ENCODE measurements at places on chromosomes 6 and 20.
A peak's percentile ranks its signal among the peaks of the same experiment; 100 is the strongest.

- DNase-seq = no peak
Measured at GRCh38 chr6:70651326-70651905, 16.3 kb upstream of the SMAP1 start.

GRCh38 chr20:56187534-56188165, 60.9 kb upstream of the MC3R start:
- peak; percentile 18 for DNase-seq

- DNase-seq = no peak
Measured at GRCh38 chr20:47747669-47748031, 37.6 kb downstream of the SULF2 start.

DNA sequence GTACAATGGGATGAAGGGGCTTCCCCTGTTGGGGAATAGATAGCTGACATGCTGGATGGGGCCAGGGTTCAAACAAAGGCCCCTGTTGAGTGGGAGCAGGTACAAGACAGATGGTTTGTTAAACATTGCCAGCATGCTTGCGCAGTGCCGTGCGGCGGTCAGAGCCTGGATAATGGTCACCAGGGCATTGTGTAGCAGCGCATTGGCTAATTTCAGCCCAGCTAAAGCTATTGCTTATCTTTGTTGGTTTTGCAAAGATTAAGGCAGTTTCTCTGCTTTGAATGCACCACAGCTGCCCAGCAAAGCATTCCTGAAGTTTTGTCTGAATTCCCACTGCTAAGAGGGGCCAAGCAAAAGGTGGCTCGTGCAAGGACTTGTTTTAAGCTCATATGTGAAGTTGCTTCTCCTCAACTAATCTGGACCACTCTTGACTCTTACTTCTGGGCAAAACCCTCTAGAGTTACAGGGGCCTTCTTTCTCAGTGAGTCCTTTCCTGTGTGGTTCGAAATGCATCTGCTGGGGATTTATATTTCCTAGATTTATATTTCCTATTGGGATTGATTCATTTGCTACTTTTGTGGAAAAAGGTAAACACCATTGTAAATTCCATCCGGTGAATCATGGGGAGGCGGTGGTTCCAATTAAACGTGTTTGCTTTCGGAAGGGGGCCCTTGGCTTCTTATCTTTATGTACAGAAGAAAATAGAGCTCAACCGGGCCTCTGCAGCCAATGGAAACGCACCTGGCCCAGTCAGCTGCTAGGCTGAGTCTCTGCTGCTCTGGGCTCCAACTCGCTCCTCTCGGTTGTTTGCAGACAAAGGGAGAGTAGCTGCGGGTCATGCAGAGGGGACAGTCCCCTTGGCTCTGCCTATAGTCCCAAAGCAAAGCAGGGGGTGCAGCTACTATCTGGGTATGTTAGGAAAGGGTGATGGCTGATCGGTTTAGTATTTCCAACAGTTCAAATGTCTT, 72.1 kb downstream of the FOXA2 start:
- no peak for DNase-seq

DNA sequence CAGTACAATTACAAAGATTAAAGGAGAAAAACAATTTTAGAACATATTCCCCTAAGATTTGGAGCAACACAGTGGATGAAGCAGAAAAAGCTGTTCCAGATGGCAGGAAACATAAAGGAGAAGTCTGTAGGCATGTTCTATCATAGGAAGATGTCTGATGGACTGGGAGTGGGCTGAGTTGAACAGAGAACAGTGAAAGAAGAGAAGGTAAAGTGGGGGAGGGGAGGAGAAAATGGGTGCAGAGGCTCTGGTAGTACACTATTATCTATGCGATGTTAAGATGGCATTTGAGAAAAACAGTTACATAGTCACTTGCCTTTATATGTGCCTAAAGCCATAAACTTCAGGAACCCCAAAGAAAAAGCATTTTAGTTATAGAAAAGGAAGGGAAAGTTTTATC, 4.2 kb upstream of the PHIP start:
- no peak for DNase-seq

DNA sequence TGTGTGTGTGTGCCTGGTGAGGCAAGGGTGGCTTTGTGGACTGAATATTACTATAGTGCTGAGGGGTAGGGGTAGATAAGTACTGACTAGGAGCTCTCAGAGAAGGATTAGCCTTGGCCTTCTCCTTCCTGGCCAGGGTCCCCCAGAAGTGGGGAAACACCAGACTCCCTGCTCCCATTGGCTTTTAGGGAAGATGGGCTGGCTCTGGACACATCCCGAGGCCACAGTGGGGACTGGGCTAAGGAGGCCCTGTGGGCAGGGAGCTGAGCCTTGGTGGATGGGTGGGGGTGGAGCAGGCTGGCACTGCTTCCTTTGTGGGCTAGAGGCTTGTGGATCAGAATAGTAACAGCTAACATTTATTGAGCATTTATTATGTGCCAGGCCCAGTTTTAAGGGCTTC, 3.1 kb downstream of the EPB41L1 start:
- DNase-seq = no peak

- peak; percentile 46 for DNase-seq
Measured at GRCh38 chr6:151763303-151763702, 44.2 kb upstream of the ESR1 start.

GRCh38 chr6:36688063-36688738, 9.4 kb upstream of the RAB44 start:
- peak; percentile 53 for DNase-seq

- peak; percentile 84 for DNase-seq
Measured at GRCh38 chr6:154301839-154302752, 54.5 kb downstream of the IPCEF1 start.

DNA sequence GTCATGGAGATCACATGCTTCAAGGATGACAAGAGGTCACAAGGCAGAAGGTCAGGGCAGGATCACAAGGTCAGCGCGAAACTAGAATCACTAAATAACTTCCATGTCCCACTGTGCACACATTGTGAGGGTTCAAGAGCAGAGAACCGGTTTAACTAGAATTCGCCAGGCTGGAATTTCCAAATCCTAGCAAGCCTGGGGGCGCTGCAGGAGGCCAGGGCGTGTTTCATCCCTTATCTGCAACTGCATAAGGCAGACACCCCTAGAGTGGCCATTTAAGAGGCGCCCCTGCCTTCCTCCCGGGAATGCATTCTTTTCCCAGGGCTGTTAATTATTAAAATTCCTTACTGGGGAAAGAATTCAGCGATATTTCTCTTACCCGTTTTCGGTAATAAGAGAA, 40.2 kb upstream of the SLC22A1 start:
- DNase-seq = no peak

DNA sequence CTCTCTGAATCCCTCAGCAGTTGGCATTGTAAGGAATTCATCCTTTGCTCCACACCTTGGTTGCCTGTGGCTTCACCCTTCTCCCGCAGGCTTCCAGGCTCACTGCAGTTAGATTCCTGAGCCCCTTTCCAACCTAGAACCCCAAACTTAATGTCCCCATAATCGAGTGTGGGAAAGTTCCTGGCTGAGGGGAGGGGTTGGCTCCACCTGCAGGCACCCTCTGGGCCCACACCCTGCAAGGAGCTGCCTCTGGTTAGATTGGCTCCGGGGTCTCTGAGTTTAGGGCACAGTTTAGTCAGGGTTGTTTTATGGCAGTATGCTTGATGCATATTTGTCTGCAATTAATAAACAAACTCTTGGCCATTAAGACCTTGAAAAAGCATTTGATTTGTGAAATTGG, 63.4 kb downstream of the MTHFD1L start:
- DNase-seq = no peak

GRCh38 chr6:55064711-55065420, 109.4 kb upstream of the HCRTR2 start:
- DNase-seq = no peak

GRCh38 chr6:105805501-105806023, 280.6 kb upstream of the PRDM1 start:
- peak; percentile 47 for DNase-seq

Measured in EL (cell line).